ENCODE measurements at places on chromosomes 13 and 19. TPM values are rescaled to one million over a fixed set of nuclear protein-coding genes. Genes with fewer than 3 reads are reported as not detected.

GRCh38 chr19:6187374-6187773 lies 51.9 kb downstream of the ACSBG2 start:
- no peak for DNase-seq

GRCh38 chr19:49421039-49421877 lies 2.0 kb downstream of the PTH2 start:
- no peak for DNase-seq

TRAPPC5 gene
- polyA plus RNA-seq, result 38.1 TPM

- DNase-seq, result no peak
Measured at GRCh38 chr19:19552798-19553197, 14.7 kb downstream of the CILP2 start.

- no peak for DNase-seq
Measured at GRCh38 chr19:19606021-19606420, 12.5 kb downstream of the PBX4 start.

- no peak for DNase-seq
Measured at GRCh38 chr13:75620020-75620419, 16.1 kb upstream of the LMO7 start.

- no peak for DNase-seq
Measured at GRCh38 chr13:67318860-67319259, 88.7 kb upstream of the PCDH9 start.

GRCh38 chr13:109123971-109124370 lies 494.6 kb downstream of the MYO16 start:
- no peak for DNase-seq

CLC gene
- polyA plus RNA-seq, result 5.5 TPM

NPAS1 gene
- 0.91 TPM for polyA plus RNA-seq

- DNase-seq, result no peak
Measured at GRCh38 chr13:59299584-59299983, 864.1 kb downstream of the DIAPH3 start.

- DNase-seq, result no peak
Measured at GRCh38 chr13:111165241-111166010, 50.3 kb downstream of the ARHGEF7 start.

GRCh38 chr13:83048419-83048818 lies 833.9 kb downstream of the SLITRK1 start:
- no peak for DNase-seq

Data from left renal pelvis (tissue), 4 donors.